Muscle of back (tissue), 13 donors: ENCODE measurements at places on chromosomes 4 and X. TPM values are rescaled to one million over a fixed set of nuclear protein-coding genes. Genes with fewer than 3 reads are reported as not detected.

DNA sequence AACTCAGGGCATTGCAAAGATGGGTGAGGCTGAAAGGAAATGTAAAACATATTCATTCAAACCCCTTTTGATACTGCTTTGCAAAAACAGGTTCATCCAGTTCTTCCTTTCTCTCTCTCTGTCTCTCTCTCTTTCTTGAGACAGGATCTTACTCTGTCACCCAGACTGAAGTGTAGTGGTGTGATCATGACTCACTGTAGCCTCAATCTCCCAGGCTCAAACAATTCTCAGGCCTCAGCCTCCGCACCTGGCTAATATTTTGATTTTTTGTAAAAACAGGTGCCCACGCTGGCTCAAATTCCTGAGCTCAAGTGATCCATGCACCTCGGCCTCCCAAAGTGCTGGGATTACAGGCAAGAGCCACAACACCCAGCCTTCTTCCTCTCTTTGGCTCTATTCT lies 15.6 kb upstream of the DCHS2 start:
- no peak for DNase-seq

GRCh38 chr4:145619639-145619996 lies 433 bp downstream of the MMAA start:
- peak; percentile 51 for DNase-seq

GRCh38 chr4:7352486-7352885 lies 82.2 kb downstream of the PSAPL1 start:
- no peak for DNase-seq

DNA sequence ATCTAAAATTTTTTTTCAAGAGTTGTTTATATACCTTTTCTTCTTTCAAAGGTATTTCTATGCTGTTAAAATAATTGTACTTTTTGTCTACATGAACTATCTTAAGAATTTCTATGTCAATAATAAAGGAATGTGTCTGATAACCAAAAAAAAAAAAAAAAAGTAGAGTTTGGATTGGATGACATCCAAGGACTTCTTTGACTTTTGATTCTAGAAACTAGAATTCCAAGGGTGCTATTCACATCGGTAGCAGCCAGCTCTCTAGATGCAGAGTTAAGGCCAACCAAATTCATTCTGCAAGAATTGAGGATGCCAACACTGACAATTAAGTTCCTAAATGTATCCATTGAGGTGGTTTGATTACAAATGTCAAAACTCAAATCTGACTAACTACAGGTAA lies 42.0 kb upstream of the PRKG2 start:
- no peak for DNase-seq

GRCh38 chr4:149999485-150000074 lies 78.7 kb upstream of the DCLK2 start:
- DNase-seq: peak; percentile 62

DNA sequence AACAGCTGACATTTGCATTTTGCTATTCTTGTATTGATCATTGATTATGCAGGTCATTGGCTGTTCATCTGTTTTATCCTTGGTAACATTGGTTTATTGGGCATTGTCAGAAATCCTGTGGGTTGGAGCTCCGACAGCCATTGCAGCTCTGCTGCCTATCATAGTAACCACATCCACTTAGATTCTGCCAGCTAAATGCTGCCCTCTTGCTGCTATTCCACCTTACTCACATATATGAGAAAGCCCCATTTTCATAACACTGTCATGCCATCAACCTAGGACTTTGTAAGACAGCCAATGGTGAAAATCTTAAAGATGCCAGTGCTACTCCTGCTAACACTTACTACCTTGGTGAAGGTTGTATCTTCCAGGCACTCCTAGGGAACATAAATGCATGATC lies 187.3 kb upstream of the CXCL13 start:
- no peak for DNase-seq

- no peak for DNase-seq
These were observed 55.2 kb downstream of the TBC1D14 start for GRCh38 chr4:6964858-6965257.

GRCh38 chr4:168631241-168632162 lies 134.7 kb downstream of the PALLD start:
- DNase-seq: peak; percentile 71

DNA sequence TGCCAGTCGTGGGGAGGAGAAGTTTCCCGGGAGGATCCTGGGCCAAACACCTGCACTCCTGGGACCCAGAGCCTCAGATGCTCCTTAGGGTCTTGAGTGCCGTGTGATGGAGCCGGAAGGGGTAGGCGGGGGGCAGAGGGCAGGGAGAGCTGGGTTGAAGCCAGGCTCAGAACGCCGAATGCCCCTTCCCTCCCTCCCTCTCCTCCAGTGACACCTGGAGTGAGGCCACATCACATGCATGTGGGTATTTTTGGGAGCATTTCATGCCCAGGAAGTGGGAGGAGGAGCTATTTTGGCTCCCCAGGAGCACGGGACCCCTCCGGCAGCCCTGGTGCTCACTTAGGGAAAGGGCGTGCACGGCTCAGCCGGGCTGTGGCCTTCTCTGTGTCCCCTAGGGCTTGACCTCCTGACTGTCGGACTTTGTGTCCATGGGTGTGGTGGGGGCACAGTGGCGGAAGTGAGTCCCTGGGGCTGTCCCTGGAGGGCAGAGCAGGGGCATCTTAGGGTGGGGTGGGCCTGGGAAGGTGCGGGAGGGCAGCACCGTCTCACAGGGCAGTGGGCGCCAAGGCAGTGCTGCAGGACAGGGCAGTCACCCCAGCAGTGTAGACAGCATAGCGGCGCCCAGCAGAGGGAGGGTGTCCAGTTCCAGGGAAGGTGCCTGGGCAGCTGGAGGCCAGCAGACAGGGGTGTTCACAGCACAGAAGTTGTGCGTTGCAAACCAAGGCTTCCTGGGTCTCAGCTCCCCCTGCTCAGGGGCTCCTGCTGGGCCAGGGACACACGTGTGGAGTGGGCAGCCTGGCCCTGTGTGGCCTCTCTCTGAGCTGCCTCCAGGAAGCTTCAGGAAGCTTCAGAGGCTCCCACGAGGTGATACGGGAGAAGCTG lies 4.9 kb upstream of the CPLX1 start:
- no peak for DNase-seq

DNA sequence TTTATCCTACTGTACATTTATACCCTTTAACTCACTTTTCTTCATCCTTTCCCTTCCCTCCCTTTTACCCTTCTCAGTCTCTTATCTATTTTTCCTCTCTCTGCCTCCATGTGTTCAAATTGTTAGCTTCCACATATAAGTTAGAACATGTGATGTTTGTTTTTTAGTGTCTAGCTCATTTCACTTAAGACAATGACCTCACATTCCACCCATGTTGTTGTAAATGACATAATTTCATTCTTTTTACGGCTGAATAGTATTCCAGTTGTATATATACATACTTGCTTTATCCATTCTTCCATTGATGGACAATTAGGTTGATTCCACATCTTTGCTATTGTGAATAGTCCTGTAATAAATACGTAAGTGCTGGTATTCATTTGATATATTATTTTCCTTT lies 7.3 kb upstream of the CXCL3 start:
- DNase-seq: no peak

DNA sequence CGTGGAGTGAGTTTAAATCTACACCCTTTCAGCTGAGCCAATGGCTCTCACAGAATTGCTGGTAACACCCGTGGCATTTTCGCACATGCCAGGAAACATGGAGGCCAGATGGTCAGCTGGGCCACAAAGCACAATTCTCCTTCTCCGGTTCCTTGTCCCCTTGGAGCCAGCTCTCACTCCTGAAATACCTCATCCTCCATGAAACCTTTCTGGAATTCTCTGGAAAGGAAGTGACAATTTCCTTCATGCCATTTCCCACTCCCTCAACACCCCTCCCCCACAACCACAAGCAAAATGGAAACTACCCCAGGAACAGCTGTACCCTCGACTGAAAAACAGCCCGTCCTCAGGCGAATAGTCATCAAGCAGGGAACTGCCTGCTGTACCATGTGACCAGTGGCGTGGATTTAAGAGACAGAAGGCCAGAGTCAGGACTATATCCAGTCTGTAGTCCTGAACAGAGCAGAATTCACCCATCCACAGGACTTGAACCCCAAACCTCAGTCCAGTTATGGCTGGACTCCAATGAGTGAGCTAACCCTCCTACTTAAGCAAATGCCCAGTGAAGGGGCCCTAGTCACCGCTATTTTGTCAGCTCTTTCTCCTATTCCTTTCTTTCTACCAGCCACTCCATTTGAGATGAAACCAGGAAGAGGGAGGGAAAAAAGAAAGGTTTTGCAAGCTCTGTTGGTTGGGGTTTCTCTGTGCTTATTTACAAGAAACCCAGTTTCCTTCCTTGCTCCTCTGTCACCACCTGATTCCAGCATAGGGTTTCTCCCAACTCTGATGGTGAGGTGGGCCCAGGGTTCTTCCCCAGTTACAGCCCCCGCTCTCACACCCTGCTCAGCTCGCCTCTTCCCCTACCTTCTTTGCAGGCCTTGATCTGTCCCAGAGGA lies 24.5 kb downstream of the ELF4 start:
- peak; percentile 26 for DNase-seq

DNA sequence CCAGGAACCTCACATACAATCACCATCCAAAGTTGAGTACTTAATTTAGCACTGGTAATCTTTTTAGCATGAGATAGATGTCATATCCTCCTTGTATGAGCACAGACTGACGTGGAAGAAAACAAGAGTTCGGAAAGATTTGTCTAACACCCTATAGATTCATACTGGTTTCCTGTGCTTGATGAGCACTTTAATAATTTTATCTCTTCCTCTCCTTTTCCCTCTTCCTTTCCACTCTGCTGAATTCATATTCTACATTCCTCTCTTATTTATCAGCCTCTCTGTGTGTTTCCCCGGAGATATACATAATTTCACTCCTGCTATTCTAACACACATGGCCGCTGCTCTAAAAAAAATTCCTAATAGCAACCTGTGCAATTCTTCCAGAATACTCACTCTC lies 273.9 kb downstream of the AFF2 start:
- no peak for DNase-seq

GRCh38 chrX:17185431-17185830 lies 189.6 kb upstream of the NHS start:
- DNase-seq: no peak

GRCh38 chr4:156456830-156457229 lies 503.2 kb upstream of the CTSO start:
- no peak for DNase-seq

- peak; percentile 4 for DNase-seq
These were observed 23.1 kb downstream of the DACH2 start for GRCh38 chrX:86171366-86171765.

- DNase-seq: no peak
These were observed 7.1 kb upstream of the ATP2B3 start for GRCh38 chrX:153510383-153510782.

DNA sequence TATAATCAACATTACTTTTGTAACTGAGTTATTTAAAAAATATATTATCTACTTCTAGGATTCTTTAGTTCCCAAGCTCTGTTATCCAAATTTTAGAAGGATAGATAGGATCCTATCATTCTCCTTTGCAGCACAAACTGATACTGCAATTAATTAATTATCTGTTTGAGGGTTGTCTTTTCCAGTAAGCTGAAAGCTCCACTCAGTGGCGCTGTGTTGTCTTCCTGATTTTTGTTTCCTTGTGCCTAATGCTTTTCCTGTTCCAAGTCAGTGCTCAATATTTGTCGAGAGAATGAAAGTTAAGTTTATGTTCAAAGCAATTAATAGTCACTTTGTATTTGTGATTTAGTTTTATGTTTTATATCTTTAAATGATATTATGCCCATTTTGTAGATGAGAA lies 107.4 kb upstream of the ANK2 start:
- DNase-seq: no peak

DNA sequence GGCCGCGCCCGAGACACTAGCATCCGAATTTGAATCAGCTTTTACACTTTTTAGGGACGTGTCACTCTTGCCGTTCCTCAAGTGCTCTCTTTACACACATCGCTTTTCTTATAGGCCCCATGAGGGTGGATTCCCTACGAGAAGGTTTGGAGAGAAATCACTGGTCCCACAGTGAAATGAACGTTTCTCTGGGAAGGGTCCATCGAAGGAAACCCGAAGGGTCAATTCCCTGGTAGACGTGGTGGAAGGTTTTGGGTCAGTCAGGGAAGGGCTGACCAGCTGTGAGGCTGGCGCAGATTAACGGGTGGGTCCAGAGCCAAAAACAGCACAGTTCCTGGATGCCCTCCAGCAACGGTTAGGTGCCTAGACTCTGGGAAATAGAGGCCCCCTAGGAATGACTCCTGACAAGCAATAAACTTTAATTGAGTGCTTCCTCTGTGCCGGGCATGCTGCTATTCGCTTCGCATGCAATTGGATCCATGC lies 35.9 kb downstream of the ETDC start:
- DNase-seq: peak; percentile 51

DNA sequence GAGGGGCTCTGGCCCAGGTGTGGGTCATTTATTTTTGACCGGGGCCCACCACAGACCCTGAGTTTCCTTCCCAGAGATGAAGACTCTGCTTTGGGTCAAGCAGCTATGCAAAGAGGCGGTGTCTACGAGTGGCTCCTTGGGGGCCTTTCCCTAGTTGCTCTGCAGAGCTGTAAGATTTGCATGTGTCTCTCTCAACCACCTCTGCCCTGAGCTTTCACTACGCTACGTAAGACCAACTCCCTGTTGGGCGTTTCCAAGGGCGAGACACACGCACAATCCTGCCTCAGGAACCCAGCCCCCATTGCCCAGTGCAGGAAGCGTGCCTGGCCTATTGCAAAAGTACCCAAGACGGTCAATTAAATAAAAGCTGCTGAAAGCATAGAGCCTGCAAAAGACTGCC lies 10.0 kb upstream of the ANOS1 start:
- DNase-seq: no peak

GRCh38 chr4:94244829-94245185 lies 37.1 kb downstream of the SMARCAD1 start:
- no peak for DNase-seq

DNA sequence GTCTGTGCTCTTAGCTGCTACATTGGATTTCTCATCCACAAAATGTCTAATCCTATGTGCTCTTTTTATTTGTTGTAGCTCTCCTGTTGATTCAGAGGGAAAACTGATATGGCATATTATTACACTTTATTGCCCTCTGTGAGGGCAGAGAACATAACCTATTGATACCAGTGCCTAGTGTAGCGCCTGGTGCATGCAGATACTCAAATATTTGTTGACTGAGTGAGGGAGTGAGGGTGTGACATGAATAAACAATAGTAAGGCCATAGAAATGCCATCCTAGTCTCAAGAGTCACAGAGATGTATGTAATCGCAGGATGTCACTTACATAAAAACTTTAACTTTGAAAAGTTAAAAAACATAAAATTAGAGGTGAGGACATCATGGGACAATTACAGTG lies 159.1 kb downstream of the SHROOM3 start:
- DNase-seq: no peak

NCAPG gene
- 21.6 TPM for polyA plus RNA-seq

GPRASP3 gene
- 10.0 TPM for polyA plus RNA-seq

MAGED4 gene
- polyA plus RNA-seq: 33.4 TPM

GABRG1 gene
- not detected for polyA plus RNA-seq

EVC gene
- 19.1 TPM for polyA plus RNA-seq

AKAP14 gene
- not detected for polyA plus RNA-seq

AFM gene
- not detected for polyA plus RNA-seq

USP51 gene
- polyA plus RNA-seq: 4.6 TPM

MAGEB17 gene
- polyA plus RNA-seq: 0.12 TPM

ZNF185 gene
- polyA plus RNA-seq: 14.0 TPM

JCHAIN gene
- 1.8 TPM for polyA plus RNA-seq

DCAF4L1 gene
- 0.39 TPM for polyA plus RNA-seq

IL13RA2 gene
- polyA plus RNA-seq: 0.46 TPM

PAGE2 gene
- not detected for polyA plus RNA-seq

CFAP47 gene
- polyA plus RNA-seq: 0.07 TPM

RIPPLY1 gene
- 0.41 TPM for polyA plus RNA-seq

GYPE gene
- polyA plus RNA-seq: 1.7 TPM

OTUD6A gene
- polyA plus RNA-seq: not detected
